ENCODE measurements at places on chromosomes 3 and 15. TPM values are rescaled to one million over a fixed set of nuclear protein-coding genes. Genes with fewer than 3 reads are reported as not detected.

The SLC9C1 gene
- polyA plus RNA-seq = not detected

The CACNA2D3 gene
- 0.24 TPM for polyA plus RNA-seq

The CERS3 gene
- not detected for polyA plus RNA-seq

The SLC28A2 gene
- polyA plus RNA-seq = not detected

The TMIE gene
- not detected for polyA plus RNA-seq

The PLD1 gene
- 20.2 TPM for polyA plus RNA-seq

The MPI gene
- polyA plus RNA-seq = 69.4 TPM

The STAC gene
- polyA plus RNA-seq = 1.5 TPM

The RARB gene
- polyA plus RNA-seq = 0.51 TPM

The PROK2 gene
- polyA plus RNA-seq = not detected
